ENCODE measurements at places on chromosomes 2 and 18.
A peak's percentile ranks its signal among the peaks of the same experiment; 100 is the strongest.

DNA sequence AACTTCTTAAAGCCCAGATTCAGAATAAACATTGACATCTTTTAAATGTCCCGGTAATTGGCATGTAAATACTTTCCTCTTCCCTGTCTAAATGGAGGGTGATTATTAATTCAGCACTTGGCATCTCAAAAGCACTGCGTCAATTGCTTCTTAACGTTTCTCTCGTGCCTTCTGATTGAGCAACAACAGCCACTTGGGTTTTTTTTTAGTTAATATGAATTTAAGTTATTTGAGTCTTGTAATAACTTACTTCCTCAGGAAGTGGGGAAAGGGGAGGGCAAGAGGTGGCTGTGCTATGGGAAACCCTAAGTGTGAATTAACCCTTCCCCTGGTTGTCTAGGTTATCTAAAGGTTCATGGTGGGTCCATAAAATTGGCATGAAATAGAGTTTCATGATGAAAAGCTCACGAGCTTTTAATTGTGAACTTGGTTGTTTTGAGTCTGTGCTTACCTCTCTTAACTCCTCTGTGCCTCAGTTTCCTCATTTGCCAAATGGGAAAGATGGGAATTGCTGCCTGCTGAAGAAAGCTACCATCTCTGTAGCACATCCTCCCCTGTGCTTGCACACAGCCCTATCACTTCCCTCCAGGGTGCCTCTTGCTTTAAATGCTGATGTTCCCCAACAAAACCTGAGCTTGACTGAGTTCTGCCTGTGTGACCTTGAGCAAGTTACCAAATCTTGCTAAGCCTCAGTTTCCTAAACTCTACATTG, 126.3 kb upstream of the BCL2L11 start:
- DNase-seq: no peak

DNA sequence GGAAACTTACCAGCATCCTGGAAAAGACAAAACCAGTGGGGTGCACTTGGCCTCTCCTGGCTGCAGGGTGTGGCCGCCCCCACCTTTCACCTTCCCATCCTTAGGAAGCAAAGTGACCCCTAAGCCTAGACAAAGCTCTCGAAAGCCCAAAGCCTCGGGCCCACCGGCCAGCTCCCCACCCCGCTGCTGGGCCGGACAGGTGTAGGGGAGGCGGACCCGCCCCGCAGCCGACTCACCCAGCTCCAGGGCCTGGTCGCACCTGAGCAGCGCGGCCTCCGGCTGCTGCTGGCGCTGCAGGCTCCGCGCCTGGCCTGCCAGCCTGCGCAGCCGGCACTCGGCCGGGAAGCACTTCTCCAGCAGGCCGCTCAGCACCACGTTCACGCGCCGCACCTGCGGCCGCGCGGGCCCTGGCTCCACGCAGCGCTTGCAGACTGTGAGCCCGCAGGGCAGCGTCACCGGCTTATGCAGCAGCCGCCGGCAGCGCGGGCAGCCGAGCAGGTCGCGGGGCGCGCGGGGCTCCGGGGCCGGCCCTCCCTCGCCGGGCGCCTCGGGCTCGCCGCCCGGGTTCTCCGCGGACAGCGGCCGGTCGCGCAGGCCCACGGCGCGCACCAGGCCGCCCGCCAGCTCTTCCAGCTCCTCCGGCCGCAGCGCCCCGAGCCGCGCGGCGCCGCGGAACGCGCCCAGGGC, 979 bp downstream of the LONRF2 start:
- no peak for DNase-seq

GRCh38 chr2:128324008-128324896, 5.6 kb upstream of the HS6ST1 start:
- DNase-seq: no peak

DNA sequence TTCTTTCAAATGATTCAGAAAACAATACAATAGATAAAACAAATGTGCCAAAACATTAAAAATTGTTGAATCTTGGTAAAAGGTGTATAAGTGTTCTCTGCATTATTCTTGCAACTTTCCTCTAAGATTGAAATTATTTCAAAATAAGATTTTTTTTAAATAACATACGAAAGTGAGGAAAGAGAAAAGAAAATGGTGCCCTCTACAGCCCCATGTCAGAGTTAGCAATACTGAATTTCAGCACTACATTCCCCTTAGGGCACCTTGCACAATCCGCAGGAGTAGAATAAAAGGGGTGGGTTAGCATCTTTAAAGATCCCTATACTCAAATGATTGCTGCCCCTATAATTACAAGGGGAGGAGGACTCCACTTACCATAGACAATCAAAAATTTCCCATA, 433.7 kb downstream of the BCL11A start:
- no peak for DNase-seq

GRCh38 chr2:149331023-149331400, 625 bp downstream of the LYPD6 start:
- DNase-seq: no peak

DNA sequence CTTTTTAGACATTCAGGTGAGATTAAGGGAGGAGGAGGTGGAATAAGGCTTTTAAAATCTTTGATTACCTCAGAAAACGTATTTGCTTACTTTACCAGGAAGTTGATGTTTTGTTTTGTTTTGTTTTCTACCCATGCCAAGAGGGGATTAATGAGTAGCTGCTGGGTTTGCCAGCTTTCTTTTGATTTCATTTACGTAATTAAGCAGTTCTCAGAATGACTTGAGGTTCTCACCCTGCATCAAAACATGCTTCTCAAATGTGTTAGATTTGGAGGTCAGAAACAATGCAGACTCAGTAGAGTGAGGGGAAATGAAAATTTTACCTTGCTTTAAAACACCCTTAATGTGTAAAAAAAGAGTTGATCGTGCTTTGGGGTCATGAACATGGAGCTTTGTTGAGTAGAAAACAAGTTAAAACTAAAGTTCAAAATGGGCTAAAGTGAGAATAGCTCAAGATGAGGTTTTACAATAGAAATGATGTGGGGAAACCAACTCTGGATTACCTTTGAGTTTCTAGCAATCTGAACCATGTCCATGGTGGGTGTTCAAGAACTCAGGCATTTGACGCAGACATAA, 217.1 kb upstream of the EPAS1 start:
- DNase-seq: no peak

DNA sequence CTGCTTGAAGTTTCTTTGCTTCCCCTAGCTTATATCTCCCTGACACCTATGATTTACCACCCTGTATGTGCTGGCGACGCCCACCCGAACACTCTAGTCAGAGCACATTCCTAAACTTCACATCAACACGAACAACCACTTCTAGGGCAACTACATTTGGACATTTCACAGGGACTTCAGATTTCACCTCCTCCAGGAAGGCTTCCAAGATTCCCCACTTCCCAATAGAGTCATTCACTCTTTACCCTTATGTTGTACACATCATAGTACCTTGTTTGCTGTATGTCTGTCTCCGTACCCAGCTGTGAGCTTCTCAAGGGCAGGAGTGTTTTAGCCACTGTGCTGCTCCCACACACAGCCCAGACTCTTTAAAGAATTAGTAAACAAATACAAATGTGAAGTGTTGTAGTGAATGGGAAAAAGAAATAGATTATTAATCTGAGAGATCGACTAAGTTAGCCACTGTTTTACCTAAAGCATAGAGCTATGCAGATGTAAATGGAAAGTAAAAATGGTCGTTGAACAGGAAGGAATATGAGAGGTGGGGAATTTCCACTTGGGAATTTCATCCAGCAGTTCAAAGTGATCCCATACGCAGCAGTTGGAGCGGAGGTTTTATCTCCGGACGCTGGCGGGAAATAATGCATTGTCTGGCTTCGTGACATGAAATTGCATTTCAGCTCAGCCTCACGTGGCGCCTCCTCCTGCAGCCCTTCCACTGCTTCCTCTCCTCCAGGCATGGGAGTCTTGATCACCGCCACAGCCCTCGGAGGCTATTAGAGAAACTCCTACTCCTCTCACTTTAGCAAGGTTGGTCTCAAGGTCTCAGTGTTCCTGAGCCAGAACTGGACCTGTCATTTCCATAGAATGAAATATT, 233.4 kb upstream of the COPS8 start:
- no peak for DNase-seq

- no peak for DNase-seq
These were observed 72.6 kb downstream of the PLCL1 start for GRCh38 chr2:197877038-197877437.

DNA sequence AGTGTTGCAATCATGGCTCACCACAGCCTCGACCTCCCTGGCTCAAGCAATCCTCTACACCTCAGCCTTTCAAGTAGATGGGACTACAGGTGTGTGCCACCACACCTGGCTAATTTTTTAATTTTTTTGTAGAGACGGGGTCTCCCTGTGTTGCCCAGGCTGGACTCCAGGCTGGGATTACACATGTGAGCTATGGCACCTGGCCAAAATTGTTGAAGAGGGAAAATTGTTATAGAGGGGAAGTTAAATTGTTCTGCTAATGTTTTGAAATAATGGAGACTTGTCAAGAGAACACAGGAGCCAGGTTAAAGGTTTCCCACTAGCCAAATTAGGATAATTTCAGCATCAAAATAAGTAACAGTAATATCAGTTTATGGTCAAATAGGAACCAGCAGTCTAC, 25.1 kb downstream of the PPIG start:
- no peak for DNase-seq

DNA sequence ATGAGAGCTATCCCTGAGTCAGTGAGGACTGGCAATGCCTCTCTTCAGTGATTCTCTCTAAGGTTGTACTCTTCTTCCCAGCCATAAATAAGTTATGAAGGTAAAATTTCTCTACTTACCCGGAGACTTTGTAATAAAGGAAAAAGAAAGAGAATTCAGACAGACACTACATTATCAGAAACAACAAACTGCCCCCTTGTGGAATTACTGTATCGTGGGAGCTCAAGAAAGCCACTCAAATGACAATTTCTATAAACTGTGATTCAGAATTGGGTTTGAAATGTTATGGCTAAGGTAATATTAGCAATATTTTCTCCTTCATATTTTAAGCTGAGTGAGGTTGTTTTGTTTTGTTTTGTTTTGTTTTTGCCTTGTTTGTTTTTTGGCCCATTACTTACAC, 155.8 kb upstream of the TANK start:
- DNase-seq: no peak

DNA sequence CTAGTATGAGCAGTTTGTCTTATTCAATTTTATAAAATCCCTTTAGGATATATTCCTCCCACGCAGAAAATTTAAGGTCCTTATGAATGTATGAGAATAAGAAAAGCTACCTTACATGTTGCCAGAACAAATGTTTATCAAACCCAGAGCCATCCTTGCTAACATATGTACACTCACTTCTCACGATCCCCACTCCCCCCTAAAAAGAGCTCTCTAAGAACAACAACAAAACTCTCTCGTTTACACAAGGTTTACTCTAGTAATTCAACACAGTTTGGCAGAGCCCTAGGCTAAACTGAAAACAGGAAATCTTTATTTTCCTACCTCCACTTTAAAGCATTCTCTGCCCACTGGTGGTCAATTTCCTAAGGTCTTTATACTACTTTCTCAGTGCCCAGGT, 504.9 kb downstream of the ZEB2 start:
- DNase-seq: no peak

GRCh38 chr2:174631009-174631981, 33.7 kb upstream of the WIPF1 start:
- no peak for DNase-seq

GRCh38 chr2:168075446-168075845, 171.9 kb downstream of the STK39 start:
- no peak for DNase-seq

DNA sequence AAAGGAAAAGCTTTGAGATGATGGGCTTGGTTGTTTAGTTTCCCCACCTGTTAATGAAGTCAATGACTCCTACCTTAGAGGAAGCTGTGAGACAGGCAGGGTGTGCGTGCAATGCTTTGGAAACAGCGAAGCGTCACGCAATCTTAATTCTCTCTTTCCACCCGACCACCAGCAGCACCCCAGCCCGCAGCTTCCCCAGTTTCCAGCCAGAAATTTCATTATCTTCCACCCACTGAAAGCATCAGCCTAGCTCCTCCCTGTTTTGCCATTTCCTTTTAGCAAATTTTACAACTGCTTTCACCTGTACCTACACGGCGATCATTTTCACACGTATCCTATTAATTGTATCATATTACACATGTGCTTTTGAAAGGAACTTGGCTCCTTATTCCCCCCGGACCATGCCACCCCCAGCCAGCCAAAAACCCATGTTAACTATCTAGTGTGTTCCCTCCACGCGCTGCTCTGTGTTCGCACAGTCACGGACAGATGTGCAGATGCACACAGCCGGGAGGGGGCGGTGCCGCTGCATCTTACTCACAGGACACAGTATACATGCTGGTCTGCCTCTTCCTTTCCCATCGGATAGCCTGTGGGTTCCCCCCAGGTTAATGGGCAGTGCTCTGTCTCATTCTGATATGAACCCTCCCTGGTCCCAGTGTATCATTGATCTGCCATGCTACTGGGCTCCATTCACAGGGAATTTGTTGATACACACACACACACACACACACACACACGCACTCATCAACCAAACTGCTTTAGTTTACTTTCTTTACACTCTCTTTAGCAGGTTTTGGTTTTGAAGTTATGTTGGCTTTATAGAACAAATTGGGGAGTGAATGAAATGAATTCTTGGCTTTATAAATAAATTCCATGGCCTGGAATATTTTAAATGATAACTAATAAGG, 22.4 kb downstream of the CYP27C1 start:
- peak; percentile 15 for DNase-seq

DNA sequence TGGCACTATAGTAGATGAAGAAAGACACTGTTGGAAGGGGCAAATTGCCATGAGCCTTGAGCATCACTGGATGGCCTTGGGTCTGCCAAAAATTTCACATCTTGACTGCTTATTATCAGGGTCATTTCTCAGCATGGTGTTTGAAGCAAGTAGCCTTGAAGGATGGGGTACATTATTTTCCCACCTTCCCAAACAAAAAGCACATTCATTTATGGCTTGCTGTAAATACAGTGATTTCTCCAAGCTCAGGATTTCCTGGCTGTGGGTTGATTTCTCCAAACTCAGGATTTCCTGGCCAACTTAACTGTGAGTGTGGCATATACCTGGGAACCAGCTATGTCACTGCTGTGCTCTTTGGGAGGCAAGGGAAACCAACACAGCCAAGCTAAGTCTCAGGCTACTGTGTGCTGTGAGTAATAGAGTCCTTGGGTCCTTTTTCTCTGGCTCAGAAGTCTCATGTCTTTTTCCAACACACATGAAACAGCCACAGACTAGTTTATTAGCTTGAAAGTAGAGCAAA, 116.6 kb downstream of the SPHKAP start:
- DNase-seq: no peak

DNA sequence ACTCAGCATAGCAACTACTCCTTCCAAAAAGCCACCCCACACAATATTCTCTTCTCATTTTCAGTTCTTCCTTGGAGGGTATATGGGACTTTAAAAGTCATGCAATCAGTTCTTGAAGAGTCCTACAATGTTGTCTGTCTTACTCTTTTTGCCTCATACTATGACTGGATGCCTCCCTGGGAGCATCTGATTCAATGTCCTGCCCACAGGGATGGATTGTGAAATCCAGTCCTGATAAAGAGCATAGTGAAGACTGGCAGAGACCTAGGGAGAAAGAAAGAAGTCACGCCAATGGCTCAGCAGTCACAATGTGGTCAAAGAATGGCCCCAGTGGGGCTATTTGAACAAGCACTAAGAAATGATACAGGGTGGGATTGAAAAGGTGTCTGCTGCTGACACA, 155.1 kb upstream of the SERPINE2 start:
- no peak for DNase-seq

All from activated T-helper 1 cell treated with Interleukin-2 at 50 U/mL for 16 hours (primary cell).